ENCODE measurements at places on chromosomes 16 and 17.
A peak's percentile ranks its signal among the peaks of the same experiment; 100 is the strongest.

DNA sequence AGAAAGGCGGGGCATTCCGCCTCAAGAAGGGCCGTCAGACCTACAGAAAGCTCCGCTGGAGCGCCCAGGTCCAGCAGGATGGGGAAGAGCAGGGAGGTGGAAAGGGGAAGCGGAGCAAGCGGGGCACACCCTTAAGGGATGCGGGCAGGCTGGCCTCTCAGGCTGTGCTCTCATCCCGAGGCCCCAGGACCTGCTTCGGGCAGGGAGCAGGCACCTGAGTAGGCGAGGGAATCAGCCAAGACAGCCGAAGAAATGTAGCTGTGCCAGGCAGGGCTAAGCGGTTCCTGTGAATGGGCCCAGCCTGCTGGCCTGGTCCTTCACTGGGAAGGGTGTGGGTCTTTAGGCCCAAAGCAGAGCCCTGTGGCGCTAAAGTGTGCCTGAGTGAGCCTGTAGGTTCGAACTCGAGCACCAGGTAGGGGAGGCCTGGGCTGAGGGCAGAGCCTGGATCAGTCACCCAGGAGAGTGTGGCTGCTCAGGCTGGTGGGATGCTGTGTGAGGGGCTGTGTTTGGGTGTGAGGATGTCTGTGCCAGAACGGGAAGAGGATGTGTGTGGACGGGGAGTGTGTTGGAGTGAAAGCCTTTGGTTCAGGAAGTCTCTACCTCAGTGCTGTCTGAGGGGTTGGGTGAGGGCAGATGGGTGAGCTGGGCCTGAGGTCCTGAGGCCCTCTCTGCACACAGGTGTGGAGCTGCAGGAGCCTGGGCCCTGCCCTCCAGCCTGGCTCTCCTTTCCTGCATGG is 3.3 kb downstream of the TBX4 start:
- no peak for DNase-seq

GRCh38 chr17:44279666-44280391 is 11.9 kb upstream of the SLC4A1 start:
- DNase-seq, result peak; percentile 32

- DNase-seq, result no peak
Observed at GRCh38 chr16:53341792-53342191, 92.5 kb upstream of the RBL2 start.

- DNase-seq, result no peak
Observed at GRCh38 chr17:57166803-57167202, 81.8 kb downstream of the AKAP1 start.

DNA sequence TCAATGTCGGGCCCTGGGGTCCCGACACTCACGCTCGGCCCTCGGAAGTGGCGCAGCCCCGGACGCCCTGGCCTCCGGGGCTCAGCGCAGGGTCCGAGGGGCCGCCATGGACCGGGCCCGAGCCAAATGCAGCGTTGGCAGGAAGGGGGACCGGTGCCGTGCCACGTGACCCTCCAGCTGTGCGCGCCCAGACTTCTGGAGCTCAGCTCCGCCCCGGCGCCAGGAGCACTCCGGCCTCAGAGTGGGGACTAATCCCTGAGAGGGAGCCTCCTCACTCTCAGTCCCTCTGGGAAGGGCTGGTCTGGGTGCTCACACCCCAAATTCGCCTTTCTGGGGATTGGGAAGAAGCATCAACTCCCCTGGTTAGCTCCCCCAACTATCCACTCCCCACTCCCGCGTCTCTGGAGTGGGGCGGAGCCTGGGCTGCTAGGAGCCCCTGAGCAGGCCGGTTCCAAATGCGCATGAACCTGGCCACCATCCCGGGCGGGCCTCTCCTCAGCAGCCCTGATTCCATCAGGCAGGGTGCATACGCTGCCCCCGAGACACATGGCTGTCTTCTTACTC is at the start of gene B3GNT9:
Gene B3GNT9 (minus strand): TSS at position 166 of the 564 bp plus-strand sequence. CDS start 513 bp downstream, outside the sequence.
- peak; percentile 11 for DNase-seq

DNA sequence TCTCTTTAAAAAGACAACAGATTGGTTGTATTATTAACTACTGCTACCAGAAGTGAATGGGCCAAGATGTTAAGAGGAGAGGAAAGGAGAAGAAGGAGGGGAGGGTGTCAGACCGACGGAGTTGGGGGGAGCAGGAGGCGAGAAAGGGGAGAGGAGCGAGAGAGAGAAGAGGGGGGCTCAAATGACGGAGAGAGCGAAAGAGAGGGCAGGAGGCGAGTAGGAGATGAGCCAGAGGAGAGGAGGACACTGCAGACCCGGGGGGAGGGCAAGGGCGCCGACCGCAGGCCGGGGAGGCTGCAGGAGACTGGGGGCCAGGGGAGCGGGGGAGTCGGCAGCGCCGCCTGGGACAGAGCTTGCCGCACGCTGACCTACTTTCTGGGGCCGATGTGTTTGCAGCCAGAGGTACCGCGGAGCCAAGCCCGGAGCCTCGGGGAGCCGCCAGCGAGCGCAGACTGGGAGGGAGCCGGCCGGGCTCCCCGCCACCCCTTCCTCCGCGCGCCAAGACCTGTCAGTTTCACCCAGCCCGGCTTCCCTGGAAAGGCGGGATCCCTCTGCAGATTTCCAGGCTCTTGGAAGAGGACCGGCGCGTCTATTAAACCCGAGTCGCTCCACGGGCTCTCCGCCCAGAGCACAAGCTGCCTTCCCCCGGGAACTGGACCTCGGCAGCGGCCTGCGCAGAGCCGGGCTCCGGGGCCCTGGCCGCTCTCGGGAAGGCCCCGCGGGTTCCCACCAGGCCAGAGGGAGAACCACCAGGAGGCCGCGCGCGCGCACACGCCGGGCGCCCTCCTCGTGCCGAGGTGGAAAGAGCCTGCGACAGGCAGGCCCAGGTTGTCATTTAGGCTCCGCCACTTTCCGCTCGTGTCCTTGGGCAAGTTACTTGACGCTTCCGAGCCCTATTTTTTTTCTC is 74.6 kb downstream of the CMC2 start:
- peak; percentile 60 for DNase-seq

DNA sequence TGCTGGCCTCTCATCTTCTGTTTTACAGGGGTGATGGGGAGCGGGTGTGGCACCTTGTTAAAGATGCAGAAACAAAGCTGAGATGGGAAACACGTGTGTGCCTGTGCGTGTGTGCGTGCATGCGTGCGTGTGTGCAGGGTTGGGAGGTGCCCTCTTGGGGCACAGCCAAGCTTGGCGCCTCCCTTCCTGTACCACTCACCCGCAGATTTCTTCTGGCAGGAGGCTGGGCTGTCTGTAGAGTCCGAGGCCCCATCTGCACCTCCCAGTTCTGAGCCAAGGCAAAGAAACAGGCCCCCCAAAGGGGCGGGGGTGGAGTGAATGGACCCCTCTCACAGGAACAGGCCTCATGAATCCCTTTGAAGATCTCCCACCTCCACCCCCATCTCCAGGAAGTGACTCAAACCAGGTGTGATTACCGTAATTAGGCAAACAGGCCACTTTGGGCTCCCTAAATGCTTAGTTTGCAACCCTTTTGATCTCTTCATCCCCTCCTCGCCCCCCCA is 20.9 kb downstream of the TNS4 start:
- no peak for DNase-seq

DNA sequence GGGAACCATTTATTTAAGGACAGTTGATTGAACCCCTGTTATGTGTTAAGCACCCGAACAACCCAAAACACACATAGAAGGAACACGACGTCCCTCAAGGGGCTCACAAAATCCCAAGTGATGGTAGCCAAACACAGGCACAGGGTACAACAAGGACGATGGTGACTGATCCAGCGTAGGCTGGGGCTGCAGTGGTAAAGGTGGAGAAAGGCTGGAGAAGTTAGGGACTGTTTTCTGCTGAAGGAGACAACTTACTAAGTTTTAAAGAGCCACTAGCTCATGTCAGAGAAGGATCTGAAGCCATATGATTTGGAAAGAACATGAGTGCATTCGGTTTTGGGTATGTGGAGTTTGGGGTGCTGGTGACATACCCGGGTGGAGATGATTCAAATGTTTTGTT is 229.6 kb upstream of the TNRC6C start:
- no peak for DNase-seq

- DNase-seq, result no peak
Observed at GRCh38 chr17:41680426-41681040, 8.2 kb upstream of the EIF1 start.

DNA sequence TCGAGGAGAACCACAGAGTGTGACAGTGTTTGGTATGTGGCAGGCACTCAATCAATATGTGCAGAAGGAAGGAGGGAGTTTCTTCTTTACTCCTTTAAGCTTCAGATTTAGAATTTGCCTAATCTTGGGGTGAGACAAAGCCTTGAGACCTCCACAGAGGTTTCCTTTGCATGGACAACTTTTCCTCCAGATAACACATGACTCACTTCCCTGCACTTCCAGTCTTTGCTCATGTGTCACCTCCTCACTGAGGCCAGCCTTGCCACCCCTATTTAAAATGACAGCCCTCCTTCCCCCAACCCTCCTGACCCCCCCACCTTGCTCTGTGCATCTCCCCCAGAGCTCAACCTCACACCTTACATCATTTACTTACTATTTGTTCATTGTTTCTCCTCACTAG is 17.4 kb upstream of the NOS2 start:
- DNase-seq, result no peak

DNA sequence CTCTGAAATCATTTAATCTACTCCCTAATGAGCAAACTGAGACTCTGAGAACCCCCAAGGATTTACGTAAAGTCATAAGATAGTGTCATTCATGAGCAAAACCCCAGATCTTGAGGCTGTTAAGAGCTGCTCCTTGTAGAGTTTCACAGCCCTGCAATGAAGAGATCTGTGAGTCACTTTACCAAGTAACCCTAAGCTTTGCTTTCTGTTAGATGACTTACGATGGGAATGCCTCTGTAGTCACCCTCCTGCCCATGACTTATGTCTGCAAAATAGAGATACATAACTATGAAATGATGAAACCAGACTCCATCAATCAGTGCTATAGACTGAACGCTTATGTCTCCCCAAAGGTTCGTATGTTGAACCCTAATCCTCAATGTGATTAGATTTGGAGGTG is 117.7 kb downstream of the HS3ST3A1 start:
- no peak for DNase-seq

DNA sequence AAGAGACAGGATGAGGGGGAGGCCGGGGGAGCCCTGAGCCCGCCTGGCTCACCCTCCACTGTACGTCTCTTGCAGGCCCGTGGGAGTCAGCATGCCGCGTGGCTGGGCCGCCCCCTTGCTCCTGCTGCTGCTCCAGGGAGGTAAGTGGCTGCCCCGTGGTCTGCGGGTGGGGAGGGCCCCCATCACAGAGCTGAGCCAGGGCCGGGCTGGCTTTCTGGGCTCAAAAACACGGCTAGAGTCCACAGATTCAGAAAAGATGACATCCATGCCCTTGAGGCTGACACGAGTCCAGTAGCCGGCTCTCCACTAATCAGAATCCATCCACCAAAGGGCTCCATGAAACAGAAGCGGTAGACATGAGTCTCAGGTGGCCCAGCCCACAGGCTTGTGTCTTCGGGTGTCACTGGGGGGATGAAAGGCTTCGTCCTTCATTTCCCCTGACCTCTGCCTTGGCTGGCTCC is 28.0 kb downstream of the IL21R start:
- DNase-seq, result no peak

- no peak for DNase-seq
Observed at GRCh38 chr17:45580924-45581323, 90.4 kb upstream of the PLEKHM1 start.

DNA sequence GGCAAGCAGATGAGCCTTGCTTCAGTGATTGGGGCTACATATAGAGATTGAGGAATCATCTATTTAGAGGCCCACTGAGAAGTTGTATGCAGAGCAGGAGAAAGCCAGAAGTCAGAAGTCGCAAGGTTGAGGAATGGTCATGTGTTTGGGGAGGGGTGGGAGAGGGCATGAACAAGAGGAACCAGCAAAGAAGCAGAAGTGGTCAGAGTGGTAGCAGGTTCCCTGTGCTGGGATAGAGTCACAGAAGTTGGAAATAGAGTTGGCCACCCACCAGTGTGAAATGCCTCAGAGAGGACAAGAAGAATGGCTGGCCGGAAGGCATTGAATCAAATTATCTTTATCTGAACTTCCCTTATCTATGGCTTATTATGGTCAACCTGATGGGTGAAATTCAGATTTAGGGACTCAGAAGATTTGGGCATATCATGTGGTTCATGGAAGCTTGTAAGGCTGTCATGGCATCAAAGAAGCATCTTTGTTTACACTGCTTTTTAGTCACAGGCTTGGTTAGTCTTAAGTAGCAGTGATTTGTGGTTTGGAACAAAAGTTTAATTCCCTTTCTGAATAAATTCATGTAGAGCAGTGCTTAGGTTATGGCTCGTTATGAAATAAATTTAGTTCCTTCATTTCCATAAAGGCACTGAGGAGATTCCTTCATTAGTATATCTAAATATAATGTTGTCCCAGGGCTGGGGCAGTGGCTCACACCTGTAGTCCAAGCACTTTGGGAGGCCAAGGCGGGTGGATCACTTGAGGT is 19.7 kb downstream of the MAP3K3 start:
- no peak for DNase-seq

DNA sequence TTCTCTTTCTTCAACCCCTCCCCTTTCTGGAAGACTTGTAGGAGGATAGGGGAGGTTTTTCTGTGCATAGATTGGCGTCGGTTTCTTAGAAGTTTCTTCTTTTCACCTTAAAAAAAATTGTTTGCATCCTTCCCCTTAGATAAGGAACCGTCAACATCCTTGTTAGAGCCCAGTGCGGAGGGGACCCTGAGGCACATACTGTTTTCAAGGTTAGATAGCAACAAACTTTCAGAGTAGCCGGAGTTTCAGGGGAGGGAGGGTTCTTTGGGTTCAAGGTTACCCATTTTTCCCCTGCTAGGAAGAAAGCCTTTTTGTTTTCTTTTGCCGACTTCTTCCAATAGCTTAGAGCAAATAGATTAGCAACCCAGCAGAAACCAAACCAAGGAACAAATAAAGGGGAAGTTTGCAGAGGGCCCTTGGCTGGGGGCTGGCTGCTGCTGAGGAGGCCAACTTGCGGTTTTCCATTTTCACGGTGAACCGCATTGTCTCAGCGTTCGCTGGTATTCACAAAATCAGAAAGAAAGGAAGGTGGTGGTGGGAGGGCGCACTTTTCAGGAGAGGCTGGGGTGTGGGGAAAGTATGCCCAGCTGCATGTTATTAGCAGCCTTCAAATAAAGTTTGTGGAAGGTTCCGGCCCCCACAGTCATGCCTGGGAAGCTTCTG is 28.8 kb downstream of the MSI2 start:
- DNase-seq, result no peak

GRCh38 chr16:53156516-53156915 is 101.7 kb downstream of the CHD9 start:
- DNase-seq, result no peak

DNA sequence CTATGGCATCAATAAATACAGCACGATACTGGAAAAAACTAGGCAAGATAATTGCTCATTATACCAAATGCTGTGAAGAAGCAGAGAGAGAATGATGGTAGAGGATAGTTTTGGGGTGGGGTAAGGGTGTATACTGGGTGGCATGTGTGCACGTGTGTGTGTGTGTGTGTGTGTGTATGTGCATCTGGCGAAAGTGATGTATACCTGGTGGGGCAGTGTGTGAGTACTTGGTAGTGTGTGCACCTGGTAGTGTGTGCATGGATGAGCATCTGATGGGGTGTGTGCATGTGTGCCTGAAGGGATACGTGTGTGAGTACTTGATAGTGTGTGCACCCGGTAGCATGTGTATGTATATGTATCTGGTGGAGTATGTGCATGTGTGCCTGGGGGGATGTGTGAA is 347.3 kb downstream of the CPPED1 start:
- DNase-seq, result no peak

Measured in amygdala (tissue), 56 donors.